ENCODE measurements at places on chromosomes 16 and 17. TPM values are rescaled to one million over a fixed set of nuclear protein-coding genes. Genes with fewer than 3 reads are reported as not detected.

Gene PABPN1L
- total RNA-seq: not detected

Gene PPL
- 24.2 TPM for total RNA-seq

Gene EXOC3L1
- total RNA-seq: not detected

Gene SMARCE1
- 107 TPM for total RNA-seq

Gene CCL4
- 0.36 TPM for total RNA-seq

Gene RBFOX1
- total RNA-seq: not detected

DNA sequence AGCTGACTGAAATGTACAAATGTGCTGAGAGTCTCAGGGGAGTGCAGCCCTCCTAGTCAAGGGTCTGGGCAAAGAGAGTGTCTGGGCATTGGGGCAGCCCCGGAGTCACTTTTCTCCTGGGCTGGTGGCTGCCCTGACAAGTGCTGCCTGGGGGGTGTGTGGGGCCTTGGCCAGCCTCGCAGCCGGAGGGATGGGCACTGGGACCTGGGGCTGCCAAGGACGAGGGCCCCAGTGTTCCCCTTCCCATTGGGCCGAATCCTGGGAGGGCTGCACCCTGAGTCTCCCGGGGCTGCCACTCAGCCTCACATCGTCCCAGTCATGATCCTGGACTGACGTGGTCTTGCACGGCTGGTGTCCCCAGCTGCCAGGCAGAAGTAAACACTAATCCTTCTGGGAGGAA, 132.3 kb downstream of the BANP start:
- DNase-seq: peak; percentile 10
- no peak overlapping the region for H3K4me3 ChIP-seq
- H3K36me3 ChIP-seq: no peaks in the 10 kb centered on the region
- no peak overlapping the region for H3K27ac ChIP-seq

GRCh38 chr16:79429381-79430190, 171.0 kb downstream of the MAF start:
- H3K4me3 ChIP-seq: no peak overlapping the region
- H3K4me1 ChIP-seq: no peaks in the 10 kb centered on the region
- DNase-seq: no peak
- H3K27ac ChIP-seq: no peak overlapping the region
- no peaks in the 10 kb centered on the region for H3K27me3 ChIP-seq

DNA sequence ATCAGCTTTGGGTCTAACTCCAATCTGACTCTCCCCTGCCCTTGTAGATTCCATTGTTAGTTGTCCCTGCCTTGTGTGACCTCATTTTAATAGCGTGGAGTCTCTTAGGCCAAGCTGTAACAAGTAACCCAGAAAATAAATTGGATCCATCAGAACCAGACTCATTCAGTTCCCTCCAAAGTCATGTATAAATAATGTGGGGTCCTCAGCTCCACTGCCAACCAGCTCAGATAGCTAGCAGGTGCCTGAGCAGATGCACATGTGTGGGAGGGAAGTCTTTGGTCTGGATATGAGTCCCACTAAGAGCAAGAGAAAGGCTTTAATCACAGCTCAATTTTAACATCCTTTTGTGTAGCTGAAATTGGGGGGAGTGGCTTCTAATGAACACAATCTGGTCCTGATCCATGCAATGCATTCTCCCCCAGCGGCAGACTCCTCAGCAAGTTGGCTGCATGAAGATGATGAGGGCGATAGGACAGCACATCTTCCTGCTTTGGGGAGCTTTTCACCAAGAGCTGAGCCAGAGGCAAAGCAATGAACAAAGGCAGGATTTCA, 151.6 kb downstream of the ABCC12 start:
- H3K4me3 ChIP-seq: no peak overlapping the region
- H3K36me3 ChIP-seq: no peaks in the 10 kb centered on the region
- H3K4me1 ChIP-seq: no peaks in the 10 kb centered on the region
- H3K27ac ChIP-seq: no peak overlapping the region
- no peaks in the 10 kb centered on the region for H3K27me3 ChIP-seq

- peaks cover 40% of the 10 kb centered on the region for H3K4me1 ChIP-seq
- no peak for DNase-seq
- H3K36me3 ChIP-seq: no peaks in the 10 kb centered on the region
- peak overlapping the region; percentile 82 for H3K27ac ChIP-seq
- no peaks in the 10 kb centered on the region for H3K27me3 ChIP-seq
- H3K4me3 ChIP-seq: no peak overlapping the region
These were observed 9.6 kb downstream of the PIK3R6 start for GRCh38 chr17:8857919-8858318.

DNA sequence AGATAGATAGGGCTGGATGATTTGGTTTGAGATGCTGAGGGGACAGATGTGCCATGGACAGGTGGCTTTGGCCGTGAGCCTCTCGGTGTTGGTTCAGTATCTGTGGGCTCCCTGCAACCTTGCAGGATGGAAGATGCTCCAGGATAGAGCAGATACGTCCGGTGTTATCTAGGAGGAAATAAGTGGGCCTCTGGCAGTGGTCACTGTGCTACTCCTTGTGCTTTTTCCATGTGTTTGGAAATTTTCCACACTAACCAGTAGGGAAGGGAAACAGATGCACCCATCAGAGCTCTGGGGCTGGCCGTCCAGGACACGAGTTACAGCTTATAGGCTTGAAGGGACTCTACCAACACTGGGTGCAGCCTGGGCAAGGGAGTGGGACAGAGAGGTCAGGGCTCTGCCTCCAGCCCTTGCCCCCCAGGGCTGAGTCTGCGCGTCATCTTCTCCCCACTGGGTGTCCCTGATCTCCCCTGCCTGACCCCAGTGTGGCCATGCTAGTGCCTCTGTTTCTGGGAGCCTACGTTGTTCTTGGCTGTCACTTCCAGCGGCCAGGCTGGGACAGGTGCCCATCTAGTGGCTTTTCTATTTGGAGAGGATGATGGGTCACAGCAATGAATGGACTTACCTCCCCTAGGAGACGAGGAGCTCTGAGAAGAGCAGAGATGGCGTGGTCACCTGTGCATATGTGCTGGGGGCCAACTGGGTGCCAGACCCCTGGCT, 166.9 kb downstream of the SEC14L1 start:
- H3K27ac ChIP-seq: peak overlapping the region; percentile 96
- H3K27me3 ChIP-seq: no peaks in the 10 kb centered on the region
- H3K4me3 ChIP-seq: no peak overlapping the region
- H3K36me3 ChIP-seq: no peaks in the 10 kb centered on the region
- peaks cover 42% of the 10 kb centered on the region for H3K4me1 ChIP-seq

DNA sequence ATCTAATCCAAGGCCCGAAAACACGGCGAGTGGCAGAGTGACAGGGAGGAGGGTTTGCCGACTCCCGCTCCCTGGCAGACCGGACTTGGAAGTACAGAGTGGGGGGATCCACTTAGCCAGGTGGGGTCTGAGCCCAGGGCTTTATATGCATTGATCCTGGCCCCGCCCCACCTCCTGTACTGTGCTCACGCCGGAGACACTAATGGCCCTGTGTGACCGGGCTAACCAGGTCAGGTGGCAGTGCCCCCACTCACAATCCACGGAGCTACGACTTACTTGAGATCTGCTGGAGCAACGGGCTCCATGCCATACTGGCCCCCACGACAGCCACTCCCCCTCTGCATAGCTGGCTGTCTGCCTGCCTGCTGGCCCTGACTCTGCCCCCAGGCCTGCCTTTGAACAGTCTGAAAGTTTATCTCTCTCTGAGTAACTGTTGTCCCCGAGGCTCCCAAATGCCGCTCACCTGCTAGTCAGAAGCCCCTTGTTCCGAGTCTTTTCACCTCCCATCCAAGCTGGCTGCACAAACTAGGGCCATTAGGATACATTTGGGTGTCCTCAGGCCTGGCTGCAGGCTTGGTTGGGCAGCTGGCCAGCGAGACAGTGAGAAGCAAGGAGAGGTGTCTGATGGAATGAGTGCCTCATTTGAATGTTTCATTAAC, 28.0 kb downstream of the CACNA1G start:
- H3K36me3 ChIP-seq: no peaks in the 10 kb centered on the region
- H3K4me3 ChIP-seq: no peak overlapping the region
- no peaks in the 10 kb centered on the region for H3K4me1 ChIP-seq
- peaks cover 21% of the 10 kb centered on the region for H3K27me3 ChIP-seq
- no peak for DNase-seq
- H3K27ac ChIP-seq: no peak overlapping the region

DNA sequence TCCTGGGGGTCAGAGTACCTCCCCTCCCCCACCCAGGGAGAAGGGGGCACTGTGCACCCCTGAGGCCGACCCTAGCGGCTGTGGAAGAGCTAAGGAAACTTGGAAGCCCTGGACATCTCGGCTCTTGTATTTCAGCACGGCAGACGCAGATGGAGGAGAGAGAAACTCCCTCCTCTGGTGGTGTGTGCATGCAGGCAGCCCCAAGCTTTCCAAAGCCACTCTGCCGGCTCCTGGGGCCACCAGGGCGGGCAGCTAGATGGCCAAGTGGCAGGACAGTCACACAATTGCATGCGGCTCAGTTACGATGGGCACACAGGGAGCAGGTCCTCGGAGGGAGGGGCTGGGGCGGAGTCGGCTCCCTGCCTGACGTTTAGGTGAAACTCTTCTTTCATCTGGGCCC, 195.5 kb downstream of the RBFOX3 start:
- DNase-seq: no peak
- H3K36me3 ChIP-seq: no peaks in the 10 kb centered on the region
- no peak overlapping the region for H3K4me3 ChIP-seq
- H3K27me3 ChIP-seq: peaks cover 23% of the 10 kb centered on the region
- no peaks in the 10 kb centered on the region for H3K4me1 ChIP-seq

DNA sequence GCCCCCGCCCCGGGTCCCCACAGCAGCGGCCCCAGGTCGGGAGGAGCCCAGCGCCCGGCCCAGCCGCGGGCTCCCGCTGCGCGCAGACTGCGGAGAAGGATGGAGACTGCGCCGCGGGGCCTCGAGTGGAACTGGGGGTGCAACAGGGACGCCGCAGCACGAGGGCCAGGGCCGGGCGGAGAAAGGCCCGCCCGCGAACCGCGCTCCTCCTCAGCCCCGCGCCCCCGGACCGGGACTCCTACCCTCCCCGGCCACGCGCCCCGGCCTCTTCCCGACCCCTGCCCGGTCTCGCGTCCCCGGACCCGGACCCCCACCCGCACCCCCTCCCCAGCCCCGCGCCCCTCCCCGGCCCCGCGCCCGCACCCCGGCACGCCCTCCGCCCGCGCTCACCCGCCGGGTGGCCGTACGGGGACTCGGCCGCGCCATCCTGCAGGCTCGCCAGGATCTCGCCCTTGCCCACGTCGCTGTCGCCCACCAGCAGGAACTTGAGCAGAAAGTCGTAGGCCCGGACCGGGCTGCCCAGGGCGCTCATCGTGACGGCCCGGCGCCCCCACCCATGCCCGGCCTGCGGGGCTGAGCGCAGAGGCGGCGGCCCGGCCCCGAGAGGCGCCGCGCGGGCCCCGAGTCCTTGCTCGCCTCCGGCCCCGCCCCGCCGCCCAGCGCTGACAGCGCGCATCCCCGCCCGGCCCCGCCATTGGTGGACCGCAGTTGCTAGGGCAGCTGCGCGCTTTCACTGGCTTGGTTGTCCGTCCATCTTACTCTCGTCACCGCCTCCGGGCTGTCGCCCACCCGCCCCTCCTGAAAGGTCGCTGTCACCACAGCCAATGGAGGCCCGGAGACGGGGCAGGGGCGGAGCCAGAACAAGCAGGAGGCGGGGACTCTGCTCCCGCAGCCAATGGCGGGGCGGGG, at the start of gene RAB40B:
Gene RAB40B, minus strand, starts transcription at position 634 of the 909 bp plus-strand sequence. Its CDS starts 102 bp downstream, at position 532.
- H3K4me1 ChIP-seq: peaks cover 11% of the 10 kb centered on the region
- no peaks in the 10 kb centered on the region for H3K27me3 ChIP-seq
- H3K27ac ChIP-seq: no peak within 1 kb of the TSS
- peak; percentile 100 for DNase-seq
- peak within 1 kb of the TSS; percentile 75 for H3K4me3 ChIP-seq

GRCh38 chr16:27746076-27746855, 196.3 kb downstream of the KATNIP start:
- no peak for DNase-seq
- peaks cover 6% of the 10 kb centered on the region for H3K4me1 ChIP-seq
- H3K27me3 ChIP-seq: no peaks in the 10 kb centered on the region
- no peak overlapping the region for H3K27ac ChIP-seq

Data from osteoblast (primary cell).